Testis (tissue), 5 donors: ENCODE measurements at places on chromosomes 3 and 15. TPM values are rescaled to one million over a fixed set of nuclear protein-coding genes. Genes with fewer than 3 reads are reported as not detected.

GRCh38 chr15:92636401-92636907, 19.1 kb downstream of the FAM174B start:
- DNase-seq, result no peak

GRCh38 chr3:107680698-107681097, 157.9 kb downstream of the BBX start:
- DNase-seq, result no peak

DNA sequence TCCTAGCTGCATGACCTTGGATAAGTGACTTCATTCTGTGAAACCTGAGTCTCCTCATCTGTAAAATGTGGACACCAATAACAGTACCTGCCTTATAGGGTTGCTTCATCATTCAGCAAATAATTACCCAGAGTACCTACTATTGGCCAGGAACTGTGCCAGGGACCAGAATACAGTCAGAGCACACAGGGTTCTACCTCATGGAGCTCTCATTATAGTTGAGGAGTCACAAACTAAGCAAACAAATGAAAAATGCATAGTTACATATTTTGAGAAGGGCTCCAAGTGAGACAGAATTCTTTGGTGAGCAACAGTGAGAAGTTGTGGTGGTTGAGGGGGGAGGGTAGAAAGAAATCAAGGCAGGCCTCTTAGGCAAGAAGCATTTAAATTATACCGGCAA, 308.6 kb upstream of the WNT5A start:
- no peak for DNase-seq

DNA sequence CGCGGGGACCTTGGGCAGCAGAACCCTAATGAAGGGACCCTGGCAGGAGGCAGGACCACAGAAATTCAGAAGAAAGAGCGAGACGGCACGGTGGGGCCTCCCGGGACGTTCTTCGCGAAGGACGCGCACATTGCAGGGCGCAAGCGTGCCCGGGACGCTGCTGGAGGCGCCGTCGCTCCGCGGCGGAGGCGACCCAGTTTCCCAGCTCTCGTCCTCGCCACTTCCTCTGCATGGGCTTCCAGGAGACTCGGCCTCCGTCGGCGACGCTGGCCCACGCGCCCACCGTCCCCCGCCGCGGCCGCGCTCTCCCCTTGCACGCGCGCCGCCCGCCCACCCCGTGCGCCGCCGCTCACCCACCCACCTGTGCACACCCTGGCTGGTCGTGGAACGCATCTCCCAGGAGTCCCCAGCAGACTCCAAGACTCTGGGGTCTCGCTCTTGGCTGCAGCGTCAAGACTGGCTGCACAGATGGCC, 31.8 kb upstream of the SMAD3 start:
- DNase-seq, result no peak

Gene PIERCE2
- total RNA-seq, result 4.3 TPM
